ENCODE measurements at places on chromosomes 1 and 21.
A peak's percentile ranks its signal among the peaks of the same experiment; 100 is the strongest.

DNA sequence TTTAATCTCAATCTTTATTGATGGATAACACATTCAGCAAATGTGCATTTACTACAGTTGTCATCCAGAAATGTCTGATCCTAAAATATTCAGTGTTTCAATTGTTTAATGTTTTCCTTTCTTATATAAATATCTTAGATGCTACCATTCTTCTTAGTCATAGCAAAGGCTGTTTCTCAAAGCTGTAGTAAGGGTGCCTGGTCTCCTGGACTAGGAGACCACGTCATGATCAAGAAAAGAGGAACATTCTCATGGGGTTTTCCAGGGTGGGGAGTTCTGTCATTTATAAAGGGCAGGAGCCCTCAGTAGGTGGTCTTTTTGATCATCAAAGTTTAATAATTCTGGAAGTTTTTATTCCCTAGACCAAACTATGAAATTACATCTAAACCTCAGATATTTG lies 292.8 kb downstream of the HMCN1 start:
- no peak for DNase-seq

DNA sequence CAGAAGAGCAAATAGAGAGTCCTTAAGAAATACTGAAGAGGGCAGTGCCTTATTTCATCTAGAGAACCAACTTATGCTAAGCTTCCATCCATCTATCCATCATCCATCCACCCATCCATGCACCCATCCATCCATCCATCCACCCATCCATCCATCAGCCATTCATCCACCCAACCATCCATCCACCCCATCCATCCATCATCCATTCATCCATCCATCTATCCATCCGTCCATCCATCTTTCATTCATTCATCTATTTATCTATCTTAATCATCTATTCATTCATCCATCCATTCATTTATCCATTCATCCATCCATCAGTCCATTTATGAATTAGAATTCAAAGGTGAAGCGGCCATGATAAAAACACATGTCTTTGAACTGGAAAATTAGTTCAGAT lies 171.5 kb upstream of the FMN2 start:
- DNase-seq, result no peak

DNA sequence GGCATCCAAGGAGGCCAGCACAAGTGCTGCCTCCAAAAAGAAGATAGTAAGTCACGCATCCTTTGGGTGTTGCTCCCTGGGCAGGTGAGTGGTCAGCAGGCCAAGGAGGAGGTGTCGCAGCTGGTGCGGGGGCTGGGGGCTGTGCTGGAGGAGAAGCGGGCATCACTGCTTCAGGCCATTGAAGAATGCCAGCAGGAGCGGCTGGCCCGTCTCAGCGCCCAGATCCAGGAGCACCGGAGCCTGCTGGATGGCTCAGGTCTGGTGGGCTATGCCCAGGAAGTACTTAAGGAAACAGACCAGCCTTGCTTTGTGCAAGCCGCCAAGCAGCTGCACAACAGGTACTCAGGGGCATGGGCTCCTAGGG lies 4.3 kb downstream of the TRIM46 start:
- DNase-seq, result no peak

- DNase-seq, result no peak
These were observed 291.2 kb upstream of the RUNX1 start for GRCh38 chr21:35340273-35340672.

GRCh38 chr1:9990944-9991343 lies 6.1 kb upstream of the RBP7 start:
- peak; percentile 21 for DNase-seq

DNA sequence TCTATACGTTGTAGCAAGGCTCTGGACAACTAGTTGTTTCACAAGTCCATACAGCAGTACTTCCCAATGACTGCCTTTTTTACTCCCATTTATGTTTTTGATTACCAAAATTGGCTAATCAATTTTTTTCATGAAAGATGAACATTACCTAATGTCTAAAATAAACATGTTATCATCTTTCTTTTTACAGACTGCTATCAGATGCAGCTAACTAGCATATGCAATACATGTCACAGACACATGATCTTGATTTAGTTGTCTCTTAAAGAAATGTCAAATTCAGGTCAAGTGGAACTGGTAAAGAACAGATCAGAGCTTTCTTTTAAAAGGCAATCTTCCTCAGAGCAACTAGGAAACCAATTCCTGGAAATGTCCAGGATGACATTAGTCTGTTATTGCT lies 630 bp upstream of the DBT start:
- DNase-seq, result no peak

GRCh38 chr1:12136916-12137610 lies 29.7 kb upstream of the TNFRSF1B start:
- no peak for DNase-seq

DNA sequence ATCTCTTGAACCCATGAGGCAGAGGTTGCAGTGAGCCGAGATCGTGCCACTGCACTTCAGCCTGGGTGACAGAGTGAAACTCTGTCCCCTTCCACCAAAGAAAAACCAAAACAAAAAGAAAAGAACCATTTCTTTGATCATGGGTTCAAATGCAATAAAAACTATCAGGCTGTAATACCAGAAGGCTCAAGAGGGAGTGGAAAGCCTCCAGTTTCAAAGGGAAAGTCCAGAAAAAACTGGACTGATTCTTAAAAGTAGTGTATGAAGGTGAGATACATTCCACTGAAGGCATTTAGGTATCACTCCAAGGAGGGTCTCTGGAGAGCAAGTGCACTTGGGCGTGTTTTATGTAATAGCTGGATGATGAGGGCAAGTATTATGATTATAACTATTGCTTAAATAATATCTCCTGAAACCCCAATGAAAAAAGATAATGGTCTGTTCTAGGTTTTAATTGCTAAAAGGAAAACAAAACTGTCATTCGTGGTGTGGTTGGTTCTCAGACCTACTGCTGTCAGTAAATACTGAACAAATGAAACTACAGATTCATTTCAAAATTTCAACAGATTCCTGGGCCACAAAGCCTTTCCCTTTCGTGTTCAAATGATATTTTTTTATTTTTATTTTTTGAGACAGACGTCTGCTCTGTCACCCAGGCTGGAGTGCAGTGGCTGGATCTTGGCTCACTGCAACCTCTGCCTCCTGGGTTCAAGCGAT lies 6.0 kb upstream of the CAMTA1 start:
- no peak for DNase-seq

GRCh38 chr1:7810395-7810794 lies 26.3 kb downstream of the PER3 start:
- DNase-seq, result no peak

GRCh38 chr1:7313081-7313546 lies 458.0 kb upstream of the VAMP3 start:
- DNase-seq, result no peak

- no peak for DNase-seq
These were observed 16.5 kb upstream of the LCE2D start for GRCh38 chr1:152646656-152647055.

- DNase-seq, result no peak
These were observed 56.6 kb downstream of the ADSS2 start for GRCh38 chr1:244394826-244395765.

GRCh38 chr1:208178091-208178529 lies 66.1 kb downstream of the PLXNA2 start:
- DNase-seq, result no peak

DNA sequence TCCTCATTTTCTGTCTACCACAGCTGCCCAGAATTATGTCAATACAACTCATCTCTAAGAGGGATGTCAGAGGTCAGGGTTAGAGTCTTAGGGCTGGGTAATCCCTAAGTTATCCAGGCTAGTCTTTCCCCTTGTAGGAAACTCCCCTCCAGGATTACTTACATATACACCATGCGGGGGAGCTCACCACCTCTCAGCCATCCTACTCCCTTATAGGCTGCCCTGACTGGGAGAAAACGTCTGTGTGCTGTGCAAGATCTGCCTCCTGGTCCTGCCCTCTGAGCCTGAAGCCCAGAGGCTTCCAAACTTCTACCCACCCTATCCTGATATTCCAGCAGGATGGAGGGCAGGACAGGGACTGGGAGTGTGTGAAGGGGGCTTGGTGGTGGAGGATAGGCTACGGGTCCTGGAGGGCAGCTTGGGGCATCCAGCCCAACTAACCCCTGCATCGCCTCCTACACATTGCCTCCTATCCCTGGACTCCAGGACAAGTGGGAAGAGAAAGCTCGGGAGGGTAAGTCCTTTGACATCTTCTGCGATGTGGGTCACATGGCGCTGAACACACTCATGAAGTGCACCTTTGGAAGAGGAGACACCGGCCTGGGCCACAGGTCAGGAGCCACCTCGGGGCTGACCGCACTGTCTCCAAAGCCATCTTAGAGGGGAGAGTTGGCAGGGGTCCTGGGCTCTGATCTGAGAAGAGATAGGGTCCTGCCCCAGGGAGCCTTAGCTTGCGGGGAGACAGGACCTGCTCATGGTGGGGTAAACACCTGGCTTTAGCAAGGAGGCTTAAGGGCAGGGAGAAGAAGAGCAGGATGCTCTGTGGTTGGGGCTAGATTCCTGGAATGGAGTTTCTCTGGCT lies 14.4 kb downstream of the CYP4B1 start:
- DNase-seq, result no peak

DNA sequence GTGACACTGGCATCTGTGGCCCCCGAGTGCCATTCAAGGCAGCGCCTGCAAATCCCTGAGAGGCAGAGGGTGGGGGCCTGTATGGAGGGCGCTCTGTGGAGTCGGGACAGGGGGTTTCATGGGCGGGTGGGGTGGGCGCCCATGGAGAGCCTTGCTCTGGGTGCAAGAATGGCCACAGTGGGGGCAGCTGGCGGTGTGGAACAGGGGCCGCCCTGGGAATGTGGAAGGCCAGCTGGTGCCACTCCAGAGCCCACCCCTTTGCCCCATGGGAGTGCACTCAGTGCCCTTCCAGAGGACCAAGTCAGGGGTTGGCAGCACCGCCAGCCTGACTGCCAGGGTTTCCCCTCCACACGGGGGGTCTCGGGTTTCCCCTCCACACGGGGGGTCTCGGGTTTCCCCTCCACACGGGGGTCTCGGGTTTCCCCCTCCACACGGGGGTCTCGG lies 55.0 kb upstream of the TRAPPC10 start:
- no peak for DNase-seq

All from HL-60 (cell line).